ENCODE measurements at places on chromosomes 16 and 17.

- no peak for DNase-seq
Measured at GRCh38 chr16:78490431-78490830, 391.0 kb downstream of the WWOX start.

GRCh38 chr17:52036416-52036815 lies 122.1 kb downstream of the CA10 start:
- DNase-seq = no peak

DNA sequence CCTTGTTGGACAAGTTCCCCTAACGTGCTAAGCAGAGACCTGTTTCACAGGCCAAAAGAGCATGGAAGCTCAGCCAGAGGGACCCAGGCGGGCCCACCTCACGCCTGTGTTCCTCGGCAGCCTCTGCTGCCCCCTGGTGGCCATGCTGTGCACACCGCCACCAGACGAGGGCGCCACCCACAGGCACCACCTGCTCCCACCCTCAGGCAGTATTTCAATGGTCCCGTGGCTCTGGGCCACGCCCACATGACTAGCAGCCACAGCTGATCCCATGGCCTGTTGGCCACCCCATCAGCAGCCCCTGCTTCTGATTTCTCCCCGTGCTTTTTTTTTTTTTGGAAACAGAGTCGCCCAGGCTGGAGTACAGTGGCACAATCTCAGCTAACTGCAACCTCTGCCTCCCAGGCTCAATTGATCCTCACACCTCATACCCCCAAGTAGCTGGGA lies 18.9 kb downstream of the MPG start:
- DNase-seq = peak; percentile 77

- no peak for DNase-seq
Measured at GRCh38 chr16:1790261-1790610, 3.3 kb downstream of the IGFALS start.

DNA sequence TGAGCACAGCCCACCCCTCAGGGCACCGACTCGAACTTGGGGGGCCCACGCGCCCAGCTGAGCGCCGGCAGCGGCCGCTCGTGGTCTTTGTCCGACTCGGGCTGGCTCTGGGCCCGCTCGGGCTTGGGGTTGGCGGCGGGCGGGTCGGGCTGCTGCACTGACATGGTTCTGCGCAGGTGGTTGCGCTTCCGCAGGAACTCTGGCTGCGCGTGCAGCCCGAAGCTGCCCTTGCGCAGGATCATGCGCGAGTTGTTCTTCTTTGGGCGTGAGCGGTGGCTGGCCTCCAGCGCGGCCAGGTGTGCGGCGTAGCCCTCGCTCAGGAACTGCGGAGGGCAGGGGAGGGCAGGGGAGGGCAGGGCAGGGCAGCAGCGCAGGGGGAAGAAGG lies 11.1 kb downstream of the PIMREG start:
- DNase-seq = no peak

DNA sequence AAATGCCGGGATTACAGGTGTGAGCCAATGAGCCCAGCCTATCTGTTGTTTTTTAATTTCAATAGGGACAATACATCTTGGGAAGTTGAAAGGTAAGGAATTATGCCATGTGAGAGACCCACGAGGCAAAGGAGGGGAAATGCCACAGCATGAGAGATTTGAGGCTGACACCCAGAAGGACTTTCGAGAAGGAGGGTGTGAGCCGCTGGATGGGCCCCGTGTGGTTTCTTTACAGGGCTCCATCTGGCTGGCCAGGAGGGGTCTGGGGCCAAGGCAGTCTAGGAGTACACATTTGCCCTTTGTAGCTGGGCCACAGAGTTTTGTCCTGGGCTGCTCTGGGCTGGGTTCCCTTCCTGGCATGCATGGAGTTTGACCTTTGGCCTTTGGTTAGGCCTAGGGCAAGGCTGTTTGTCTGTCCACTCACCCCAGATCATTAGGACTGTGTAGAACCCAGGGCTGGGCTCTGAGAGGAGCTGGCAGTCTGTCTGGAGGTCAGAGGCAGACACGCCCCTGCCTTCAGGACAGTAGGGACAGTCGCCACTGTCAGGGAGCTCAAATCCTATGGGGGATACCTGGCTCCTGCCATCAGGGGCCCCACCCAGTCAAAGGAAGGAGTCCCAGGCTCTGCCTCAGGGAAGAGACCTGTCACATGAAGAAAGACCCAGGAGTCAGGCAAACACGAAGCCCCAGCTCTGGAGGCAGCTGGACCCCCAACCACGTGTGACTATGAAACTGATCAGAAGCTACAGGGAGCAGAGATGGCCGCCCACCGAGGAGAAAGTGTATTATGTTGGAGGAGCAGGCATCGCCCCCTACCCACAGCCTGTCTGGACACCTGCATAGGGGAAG lies 24.2 kb upstream of the NXPH3 start:
- DNase-seq = no peak

- no peak for DNase-seq
Measured at GRCh38 chr16:54000361-54000760, 286.2 kb downstream of the IRX3 start.

- DNase-seq = no peak
Measured at GRCh38 chr16:67430977-67431774, at the start of gene HSD11B2. HSD11B2 (plus strand) TSS chr16:67431121; CDS start chr16:67431249, 128 bp downstream.

GRCh38 chr16:67055712-67056487 lies 27.0 kb downstream of the CBFB start:
- no peak for DNase-seq
